ENCODE measurements at places on chromosomes 2 and 18.

DNA sequence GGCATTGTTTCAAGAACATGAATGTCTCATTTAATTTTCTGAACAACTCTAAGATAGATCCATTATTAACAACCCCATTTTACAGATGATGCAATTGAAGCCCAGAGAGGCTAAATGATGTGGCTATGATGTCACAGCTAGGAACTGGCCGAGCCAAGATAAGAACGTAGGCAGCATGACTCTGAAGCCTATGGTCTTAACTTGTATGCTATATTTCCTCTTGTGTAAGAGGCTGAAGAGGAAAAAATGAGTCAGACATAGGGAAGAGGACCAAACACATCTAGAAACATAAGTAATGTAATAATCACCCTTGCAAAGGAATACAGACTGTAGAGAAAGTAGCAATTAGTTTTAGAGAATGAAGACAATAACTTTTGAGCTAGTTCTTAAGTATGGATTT is 416.8 kb downstream of the FIGN start:
- DNase-seq = no peak
- H3K4me3 ChIP-seq = no peak overlapping the region
- no peaks in the 10 kb centered on the region for H3K27me3 ChIP-seq
- H3K4me1 ChIP-seq = no peaks in the 10 kb centered on the region
- no peak overlapping the region for H3K27ac ChIP-seq

DNA sequence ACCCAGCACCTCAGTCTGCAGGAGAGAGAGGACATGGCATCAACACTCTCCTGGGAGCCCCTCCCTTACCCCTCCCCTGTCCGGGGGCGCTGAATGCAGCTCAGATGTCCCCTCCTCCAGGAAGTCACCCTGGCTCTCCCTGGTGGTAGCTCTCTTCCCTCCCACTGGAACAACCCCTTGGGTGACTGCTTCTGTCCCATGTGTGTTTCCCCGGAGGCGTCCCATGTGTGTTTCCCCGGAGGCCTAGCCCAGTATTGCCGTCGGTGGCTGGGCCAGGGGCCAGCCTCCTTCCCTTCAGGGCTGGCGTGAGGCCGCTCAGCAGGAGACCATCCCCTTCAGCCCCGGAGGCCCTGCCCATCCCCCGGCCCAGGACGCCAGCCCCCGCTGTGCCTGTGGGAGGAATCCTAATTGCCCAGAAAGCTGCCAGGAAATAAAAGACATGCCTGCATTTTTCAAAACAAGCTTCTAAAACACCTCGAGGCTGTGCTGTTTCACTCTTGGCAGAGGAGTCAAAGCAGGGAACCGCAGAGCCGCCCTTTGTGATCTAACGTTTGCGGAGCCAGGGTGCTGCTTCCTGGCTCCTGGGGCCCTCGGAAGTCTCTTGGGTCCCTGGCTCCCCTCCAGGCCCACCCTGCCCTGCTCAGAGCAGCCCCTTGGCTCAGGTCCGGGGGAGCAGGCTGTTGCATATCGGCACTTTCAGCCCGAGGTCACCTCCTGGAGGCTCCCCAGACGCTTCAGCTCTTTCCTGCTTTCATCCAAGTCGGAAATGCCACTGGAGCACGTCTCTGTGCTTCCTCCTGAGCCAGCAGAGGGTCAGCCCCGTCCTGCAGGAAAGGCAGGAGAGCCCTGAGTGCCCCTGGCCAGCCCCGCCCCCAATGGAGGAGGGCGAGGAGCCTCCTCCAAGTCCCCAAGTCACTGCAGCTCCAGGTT is 11.4 kb downstream of the SNED1 start:
- DNase-seq = no peak
- H3K4me3 ChIP-seq = peak overlapping the region; percentile 11
- no peaks in the 10 kb centered on the region for H3K36me3 ChIP-seq
- peaks cover 53% of the 10 kb centered on the region for H3K27me3 ChIP-seq

- no peaks in the 10 kb centered on the region for H3K36me3 ChIP-seq
- DNase-seq = no peak
- H3K27ac ChIP-seq = no peak overlapping the region
These were observed 19.4 kb upstream of the SP5 start for GRCh38 chr2:170695521-170696410.

DNA sequence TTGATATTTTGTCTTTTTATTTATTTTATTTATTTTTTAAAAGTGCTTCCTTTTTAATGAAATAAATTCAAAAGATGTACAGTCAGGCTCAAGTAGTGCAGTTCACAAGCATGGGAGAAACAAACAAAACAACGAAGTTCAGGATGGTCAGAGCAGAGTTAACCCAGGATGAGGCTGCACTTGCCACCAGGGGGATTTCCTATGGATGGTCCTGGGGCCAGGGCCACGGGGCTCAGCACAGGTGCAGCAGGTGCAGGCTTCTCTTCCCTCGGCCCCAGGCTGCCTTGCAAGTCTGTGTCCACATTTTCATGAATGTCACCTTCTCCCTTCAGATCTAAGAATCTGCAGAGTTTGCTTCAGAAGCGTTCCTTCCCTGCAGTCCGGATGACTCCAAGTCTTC is 76.5 kb downstream of the CDCA7 start:
- no peak overlapping the region for H3K27ac ChIP-seq
- no peaks in the 10 kb centered on the region for H3K36me3 ChIP-seq
- H3K27me3 ChIP-seq = peaks cover 6% of the 10 kb centered on the region
- H3K4me1 ChIP-seq = peaks cover 7% of the 10 kb centered on the region

DNA sequence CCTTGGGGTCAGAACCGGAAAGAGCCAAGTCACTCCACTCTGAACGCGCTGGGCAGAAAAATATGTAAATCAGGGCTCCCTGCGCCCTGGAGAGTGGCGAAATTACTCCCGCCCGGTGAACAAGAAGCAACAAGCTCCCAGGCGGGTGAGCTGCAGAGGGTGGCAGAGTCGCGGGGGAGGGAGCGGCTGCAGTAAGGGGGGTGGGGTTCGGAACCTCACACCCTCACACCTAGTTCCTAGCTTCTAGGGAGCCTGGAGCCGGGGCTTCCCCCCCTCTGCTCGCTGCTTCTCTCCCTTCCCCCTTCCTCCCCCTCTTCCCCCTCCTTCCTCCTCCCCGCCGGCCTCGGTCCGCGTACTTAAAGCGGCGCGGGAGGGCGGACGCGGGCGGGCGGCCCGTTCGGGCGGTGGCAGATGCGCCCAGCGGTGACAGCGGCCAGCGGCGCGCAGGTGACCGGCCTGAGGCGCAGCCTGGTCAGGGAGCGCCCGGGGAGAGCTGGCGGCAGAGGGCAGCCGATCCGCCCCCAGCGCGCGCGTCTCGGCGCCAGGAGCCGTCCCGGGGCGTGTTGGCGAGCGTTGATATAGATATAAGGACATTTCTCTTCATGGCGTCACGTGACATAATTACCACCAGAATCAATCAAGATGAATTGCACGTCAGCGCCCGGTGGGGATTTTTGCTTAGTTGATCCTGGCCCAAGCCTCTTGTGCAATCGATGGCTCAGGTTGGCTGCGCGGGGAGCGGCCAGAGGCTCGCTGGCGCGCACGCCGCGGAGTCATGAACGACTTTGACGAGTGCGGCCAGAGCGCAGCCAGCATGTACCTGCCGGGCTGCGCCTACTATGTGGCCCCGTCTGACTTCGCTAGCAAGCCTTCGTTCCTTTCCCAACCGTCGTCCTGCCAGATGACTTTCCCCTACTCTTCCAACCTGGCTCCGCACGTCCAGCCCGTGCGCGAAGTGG is at the start of gene HOXD11:
Gene HOXD11 (plus strand): TSS at position 700 of the 959 bp plus-strand sequence. CDS start 76 bp downstream, at position 776.
- peak within 1 kb of the TSS; percentile 27 for H3K4me3 ChIP-seq
- H3K4me1 ChIP-seq = peaks cover 18% of the 10 kb centered on the region
- H3K36me3 ChIP-seq = no peaks in the 10 kb centered on the region
- no peak within 1 kb of the TSS for H3K27ac ChIP-seq

GRCh38 chr2:160583813-160584537 is 90.4 kb upstream of the RBMS1 start:
- no peaks in the 10 kb centered on the region for H3K36me3 ChIP-seq
- peaks cover 8% of the 10 kb centered on the region for H3K4me1 ChIP-seq
- H3K4me3 ChIP-seq = no peak overlapping the region
- no peak for DNase-seq
- H3K27ac ChIP-seq = no peak overlapping the region
- H3K27me3 ChIP-seq = no peaks in the 10 kb centered on the region

DNA sequence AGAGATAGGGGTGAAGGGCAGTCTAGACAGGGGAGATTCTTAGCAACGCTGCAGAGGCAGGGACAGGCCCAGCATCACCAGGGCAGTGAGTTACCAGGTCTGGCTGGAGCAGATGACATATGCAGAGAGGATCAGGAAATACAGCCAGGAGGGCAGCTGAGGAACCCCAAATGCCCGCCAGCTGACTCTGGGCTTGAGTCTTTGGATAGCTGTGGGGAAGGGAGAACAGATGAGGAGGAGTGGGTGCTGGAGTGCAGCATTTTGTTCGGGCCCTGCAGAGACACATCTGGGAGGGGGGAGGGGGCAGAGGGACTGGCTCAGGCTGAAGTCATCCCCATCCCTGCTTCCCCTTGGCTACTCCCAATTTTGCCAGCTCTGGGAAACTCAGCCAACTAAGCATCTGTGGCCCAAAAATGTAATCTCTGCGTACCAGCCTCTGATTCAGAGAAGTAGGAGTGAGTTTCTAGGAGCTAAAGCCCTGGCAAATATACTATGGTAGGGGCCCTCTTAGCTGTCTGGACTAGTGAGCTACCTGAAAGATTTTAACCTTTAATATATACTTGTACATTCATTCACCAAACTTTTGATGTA is 214.5 kb downstream of the ZBTB7C start:
- no peaks in the 10 kb centered on the region for H3K4me1 ChIP-seq
- no peaks in the 10 kb centered on the region for H3K36me3 ChIP-seq
- H3K4me3 ChIP-seq = no peak overlapping the region
- DNase-seq = no peak
- H3K27ac ChIP-seq = no peak overlapping the region
- H3K27me3 ChIP-seq = no peaks in the 10 kb centered on the region

DNA sequence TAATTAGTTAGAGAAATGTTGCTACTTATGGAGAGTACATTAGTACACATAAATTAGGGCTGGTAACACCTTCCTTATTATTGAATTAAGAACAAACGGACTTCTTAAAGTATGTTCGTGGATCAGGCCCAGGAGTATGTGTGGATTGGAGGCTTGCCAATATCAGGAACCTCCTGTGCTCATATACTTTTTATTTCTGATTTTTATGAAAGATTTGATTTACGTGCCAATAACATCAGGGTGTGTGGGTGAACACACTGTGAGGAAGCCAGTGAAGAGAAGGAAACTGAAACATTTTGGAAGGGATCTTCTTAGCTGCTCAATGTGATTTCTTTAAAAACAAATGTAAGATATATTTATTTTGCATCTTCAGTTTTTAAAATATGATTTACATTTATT is 113.0 kb downstream of the EFEMP1 start:
- no peaks in the 10 kb centered on the region for H3K36me3 ChIP-seq
- DNase-seq = no peak
- no peak overlapping the region for H3K4me3 ChIP-seq
- H3K4me1 ChIP-seq = no peaks in the 10 kb centered on the region
- no peaks in the 10 kb centered on the region for H3K27me3 ChIP-seq

GRCh38 chr2:21773168-21773567 is 649.4 kb downstream of the TDRD15 start:
- H3K4me3 ChIP-seq = no peak overlapping the region
- no peaks in the 10 kb centered on the region for H3K4me1 ChIP-seq
- H3K27ac ChIP-seq = no peak overlapping the region
- no peaks in the 10 kb centered on the region for H3K36me3 ChIP-seq
- H3K27me3 ChIP-seq = no peaks in the 10 kb centered on the region
